ENCODE measurements at places on chromosomes 6 and 20.

DNA sequence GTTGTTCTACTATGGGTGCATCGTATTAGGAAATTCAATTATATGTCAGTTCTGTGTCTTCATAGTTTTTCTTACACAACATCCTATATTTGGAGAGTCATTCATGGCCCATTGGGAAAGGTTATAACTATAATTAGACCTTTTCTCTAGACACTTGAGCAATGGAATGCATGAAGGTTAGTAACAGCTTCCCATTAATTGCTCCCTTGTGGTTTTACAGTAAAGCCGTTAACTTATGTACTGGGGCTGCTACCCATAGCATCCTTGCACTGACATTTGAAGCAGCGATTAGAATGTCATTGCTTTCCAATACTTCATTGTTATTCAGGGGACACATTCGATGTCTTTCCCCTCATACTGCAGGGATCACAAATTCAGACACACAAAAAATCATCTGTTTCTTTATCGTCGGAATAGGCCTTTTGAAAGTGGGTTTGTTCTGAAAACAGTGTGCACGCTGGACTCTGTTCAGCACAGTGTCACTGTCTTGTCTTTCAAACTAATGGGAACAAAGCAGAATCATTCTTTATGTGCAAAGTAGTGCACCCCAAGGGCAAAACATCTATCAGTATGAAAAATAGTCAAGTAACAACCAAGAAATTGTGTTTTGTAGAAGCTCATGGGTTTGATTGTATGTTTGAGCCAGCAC, 634.3 kb upstream of the MAP3K7 start:
- DNase-seq = no peak

DNA sequence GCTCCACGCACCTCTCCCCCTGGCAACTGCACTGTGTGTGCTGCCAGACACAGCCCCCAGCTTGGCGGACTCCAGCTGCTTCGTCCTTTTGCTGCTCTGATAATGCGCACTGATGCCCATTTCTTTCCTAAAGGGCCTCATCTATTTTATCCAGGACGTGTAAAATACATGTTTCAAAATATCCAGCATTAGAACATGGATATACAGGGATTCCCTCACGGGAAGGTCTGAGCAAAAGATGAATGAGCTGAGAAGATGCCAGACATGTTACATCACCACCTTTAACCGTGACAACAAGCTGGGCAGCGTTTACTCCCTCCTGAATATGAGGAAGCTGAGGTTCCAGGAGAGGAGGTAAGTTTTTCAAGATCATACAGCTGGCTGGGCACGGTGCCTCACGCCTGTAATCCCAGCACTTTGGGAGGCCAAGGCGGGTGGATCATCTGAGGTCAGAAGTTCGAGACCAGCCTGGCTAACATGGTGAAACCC, 32.8 kb downstream of the TNXB start:
- no peak for DNase-seq

- DNase-seq = no peak
Observed at GRCh38 chr6:71393471-71393870, 104.9 kb downstream of the OGFRL1 start.

DNA sequence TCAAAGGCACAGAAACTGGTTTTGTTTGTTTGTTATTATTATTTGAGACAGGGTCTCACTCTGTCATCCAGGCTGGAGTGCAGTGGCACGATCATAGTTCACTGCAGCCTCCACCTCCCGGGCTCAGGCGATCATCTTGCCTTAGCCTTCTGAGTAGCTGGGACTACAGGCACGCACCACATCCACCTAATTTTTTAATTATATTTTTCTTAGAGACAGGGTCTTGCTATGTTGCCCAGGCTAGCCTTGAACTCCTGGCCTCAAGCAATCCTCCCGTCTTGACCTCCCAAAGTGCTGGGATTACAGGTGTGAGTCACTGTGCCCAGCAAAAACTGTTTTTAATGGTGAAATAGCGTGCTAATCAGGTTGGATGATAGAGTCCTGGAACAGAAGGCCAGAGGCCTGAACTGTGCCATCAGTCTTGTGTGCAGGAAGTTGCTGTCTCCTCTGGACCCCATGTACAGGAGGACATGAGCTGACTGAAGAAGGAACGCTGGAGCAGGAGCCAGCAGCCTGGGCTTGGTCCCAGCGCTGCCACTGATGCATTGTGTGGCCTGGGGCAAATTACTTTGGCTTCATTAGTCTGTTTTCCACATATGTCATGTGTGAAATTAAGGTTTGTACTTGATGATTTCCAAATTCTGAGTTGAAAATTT, 4.9 kb downstream of the TM9SF4 start:
- DNase-seq = no peak

GRCh38 chr20:38579219-38579910, 1.6 kb upstream of the ADIG start:
- DNase-seq = no peak

DNA sequence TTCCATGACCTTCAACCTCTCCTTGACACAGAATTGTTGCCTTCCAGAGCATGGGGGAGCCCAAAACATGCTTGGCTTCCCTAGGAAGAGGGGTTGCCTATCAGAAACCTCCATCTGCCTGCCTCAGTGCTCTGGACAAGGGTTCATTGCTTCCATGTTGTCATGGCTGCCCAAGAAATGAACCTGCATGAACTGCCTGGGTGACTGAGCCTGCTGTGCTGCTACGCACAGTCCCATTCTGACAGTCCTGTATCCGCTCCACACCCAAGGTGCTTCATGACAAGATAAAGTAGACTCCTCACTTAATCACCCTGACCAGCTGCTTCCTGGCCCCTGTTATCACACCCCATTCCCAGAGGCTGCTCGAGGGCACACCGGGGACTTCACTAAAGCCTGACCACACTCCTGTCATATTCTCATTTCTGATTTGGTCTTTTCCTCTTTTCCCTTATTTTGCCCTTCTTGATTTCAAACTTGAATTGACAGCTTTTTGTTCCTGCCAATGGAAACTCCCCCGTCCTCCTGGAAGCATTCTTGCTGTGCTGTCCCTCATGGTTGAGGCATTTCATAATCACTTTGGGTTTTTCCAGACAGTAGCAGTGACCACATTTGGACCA, 31.9 kb downstream of the GMPR start:
- no peak for DNase-seq

DNA sequence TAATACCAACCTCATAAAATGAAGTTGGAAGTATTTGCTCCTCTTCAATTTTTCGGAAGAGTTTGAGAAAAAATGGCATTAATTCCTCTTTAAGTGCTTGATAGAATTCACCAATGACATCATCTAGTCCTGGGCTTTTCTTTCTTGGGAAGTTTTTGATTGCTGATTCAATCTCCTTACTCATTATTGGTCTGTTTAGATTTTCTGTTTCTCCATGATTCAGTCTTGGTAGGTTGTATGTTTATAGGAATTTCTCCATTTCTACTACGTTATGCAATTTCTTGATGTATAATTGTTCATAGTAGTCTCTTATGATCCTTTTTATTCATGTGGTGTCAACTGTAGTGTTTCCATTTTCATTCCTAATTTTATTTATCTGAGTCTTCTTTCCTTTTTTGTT, 176.9 kb upstream of the PRND start:
- no peak for DNase-seq

GRCh38 chr20:8875586-8875985, 193.3 kb upstream of the PLCB4 start:
- DNase-seq = no peak

DNA sequence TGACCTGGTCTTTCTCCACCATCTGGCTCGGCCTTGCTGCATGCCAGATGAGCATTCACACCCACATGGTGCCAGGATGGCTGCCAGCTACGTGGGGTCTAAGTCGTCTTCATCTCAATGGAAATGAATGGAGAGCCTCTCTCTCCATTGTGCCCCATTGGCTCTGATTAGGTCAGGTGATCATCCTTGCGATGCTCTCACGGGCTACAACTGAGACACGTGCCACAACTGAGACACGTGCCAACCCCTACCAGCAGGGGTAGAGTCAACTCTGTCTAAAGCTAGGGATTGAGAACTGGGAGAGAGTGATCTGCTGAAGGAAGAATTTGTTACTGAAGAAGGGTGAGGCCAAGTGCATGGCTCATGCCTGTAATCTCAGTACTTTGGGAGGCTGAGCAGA, 67.3 kb upstream of the RALY start:
- DNase-seq = no peak

- DNase-seq = no peak
Observed at GRCh38 chr20:61131944-61132343, 120.1 kb upstream of the CDH4 start.

- no peak for DNase-seq
Observed at GRCh38 chr6:93104195-93104817, 315.1 kb downstream of the EPHA7 start.

DNA sequence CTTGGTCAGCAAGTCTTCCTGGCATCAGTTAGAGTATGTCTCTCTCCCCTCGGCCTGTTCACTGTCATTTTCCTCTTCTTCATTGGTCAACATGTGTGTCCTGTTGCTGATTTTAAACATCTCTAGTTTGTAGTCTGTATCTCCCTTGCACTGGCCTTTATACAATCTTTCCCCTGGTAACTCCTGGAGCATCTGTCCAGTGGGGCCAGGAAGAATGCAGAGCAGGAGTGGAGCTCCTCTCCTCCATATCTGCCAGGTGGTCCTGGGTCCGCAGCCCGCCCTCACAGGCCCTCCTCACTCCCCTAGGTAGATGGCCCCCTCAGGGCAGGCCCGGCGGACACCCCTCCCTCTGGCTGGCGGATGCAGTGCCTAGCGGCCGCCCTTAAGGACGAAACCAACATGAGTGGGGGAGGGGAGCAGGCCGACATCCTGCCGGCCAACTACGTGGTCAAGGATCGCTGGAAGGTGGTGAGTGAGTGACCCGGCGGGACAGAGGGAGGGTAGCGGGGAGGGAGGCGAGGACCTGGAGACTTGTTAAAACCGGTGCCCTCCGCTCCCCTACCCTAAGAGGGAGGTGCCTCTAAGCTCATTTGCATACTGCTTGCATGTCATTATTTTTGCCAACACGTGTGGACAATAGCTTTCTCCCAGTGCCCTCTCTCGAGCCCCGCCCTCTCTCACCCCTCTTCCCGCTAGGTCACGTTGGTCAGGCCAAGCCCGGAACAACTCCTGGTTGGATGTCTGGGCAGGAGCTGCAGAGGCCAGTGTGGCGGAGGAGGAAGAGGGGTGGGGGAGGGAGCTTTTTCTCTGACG, 3.2 kb downstream of the TTBK1 start:
- no peak for DNase-seq

DNA sequence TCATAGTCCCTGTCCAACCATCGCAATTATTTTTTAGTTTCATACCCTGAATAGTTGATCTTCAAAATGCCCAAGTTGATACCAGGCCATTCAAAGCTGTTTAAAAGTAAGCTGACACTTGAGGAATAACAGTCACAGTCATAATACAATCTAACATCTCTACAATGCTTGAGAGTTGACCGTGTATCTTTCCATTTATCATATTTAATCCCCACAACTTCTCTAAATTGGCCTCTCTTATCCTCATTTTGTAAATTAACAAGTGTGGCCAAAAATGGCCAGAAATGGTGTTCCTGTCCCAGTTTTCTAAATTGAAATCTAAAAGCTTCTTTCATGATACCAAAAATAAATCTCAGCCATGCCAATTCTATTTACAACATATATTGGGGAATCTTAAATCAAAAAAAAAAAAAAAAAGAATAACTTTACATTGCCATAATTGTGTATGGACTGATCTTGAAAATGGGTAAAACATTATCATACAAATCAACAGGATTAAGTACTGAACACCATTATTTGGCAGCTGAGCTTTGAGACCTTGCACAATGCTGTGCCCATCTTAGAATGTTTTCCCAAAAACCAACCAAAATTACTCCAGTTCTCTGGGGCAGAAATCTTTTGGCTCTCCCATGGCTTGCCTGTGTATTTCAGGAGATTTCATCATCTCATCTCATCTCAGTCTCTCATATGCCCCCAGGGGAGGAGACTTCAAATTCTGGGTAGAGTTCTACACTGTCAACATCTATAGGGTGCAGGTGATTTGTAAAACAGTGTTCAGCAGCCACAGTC, 448.7 kb upstream of the JARID2 start:
- DNase-seq = no peak

- DNase-seq = no peak
Observed at GRCh38 chr6:154438882-154439415, 71.5 kb downstream of the CNKSR3 start.

- DNase-seq = no peak
Observed at GRCh38 chr20:63058696-63059335, 52.1 kb upstream of the BHLHE23 start.

Measured in stimulated activated CD8-positive, alpha-beta memory T cell treated with anti-CD3 and anti-CD28 coated beads, Interleukin-15, amount 100 ng/mL, for 24 hours (primary cell).